ENCODE measurements at places on chromosomes 1 and 21.
A peak's percentile ranks its signal among the peaks of the same experiment; 100 is the strongest.

DNA sequence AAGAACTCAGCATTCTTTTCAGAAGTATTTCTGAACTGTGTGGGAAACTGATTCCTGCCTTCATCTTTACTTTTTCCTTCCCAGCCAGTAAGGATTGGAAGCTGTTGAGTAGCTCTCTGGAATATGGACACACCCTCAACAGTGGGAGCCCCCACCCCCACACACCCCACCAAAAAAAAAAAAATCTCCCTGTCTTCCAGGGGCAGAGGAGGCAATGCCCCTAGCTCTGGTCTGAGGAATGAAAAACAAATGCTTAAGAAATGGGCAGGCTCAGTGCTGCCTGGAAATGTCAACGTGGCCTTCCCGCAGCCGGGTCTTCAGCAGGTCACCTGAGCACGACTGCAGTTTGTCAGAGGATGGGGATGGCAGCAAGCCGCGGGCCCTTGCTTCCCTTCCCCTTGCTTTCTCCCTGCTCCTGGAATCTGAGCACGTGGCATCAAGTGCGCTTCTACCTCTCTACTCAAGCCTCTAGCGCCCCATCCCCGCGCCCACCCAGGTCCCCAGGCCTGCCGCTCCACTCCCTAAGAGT, 479 bp downstream of the RGS16 start:
- H3K27me3 ChIP-seq, result peaks cover 23% of the 10 kb centered on the region
- H3K4me1 ChIP-seq, result peaks cover 16% of the 10 kb centered on the region
- H3K36me3 ChIP-seq, result peaks cover 10% of the 10 kb centered on the region
- no peak overlapping the region for H3K27ac ChIP-seq

DNA sequence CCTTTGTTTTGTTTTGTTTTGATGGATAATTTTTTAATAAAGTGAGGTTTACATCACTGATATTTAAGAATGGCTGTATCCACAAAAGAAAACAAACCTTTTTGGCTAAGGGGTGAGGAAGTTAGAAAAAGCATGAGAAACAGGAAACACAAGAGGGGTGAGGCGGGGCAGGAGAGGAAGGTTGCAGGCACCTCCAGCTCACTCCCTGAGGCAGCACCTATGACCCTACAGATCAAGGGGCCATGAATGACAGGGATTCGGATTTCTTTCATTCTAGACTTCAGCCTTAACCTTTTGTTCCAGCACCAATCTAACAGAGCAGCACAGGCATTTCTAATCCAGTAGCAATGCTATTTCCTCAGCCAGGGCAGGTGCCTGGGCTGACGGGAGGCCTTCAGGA, 4.4 kb downstream of the CLCA4 start:
- no peaks in the 10 kb centered on the region for H3K36me3 ChIP-seq
- H3K27ac ChIP-seq, result no peak overlapping the region
- no peak overlapping the region for H3K4me3 ChIP-seq
- H3K4me1 ChIP-seq, result no peaks in the 10 kb centered on the region
- peaks cover 2% of the 10 kb centered on the region for H3K27me3 ChIP-seq

- H3K4me3 ChIP-seq, result no peak overlapping the region
- no peak for DNase-seq
- peaks cover 3% of the 10 kb centered on the region for H3K36me3 ChIP-seq
- H3K27me3 ChIP-seq, result peaks cover 37% of the 10 kb centered on the region
- H3K4me1 ChIP-seq, result no peaks in the 10 kb centered on the region
Measured at GRCh38 chr21:42760951-42761751, 107.7 kb downstream of the PDE9A start.

GRCh38 chr21:34887725-34888568, 161.2 kb downstream of the RUNX1 start:
- H3K27ac ChIP-seq, result peak overlapping the region; percentile 99
- no peaks in the 10 kb centered on the region for H3K27me3 ChIP-seq
- peak overlapping the region; percentile 99 for H3K4me3 ChIP-seq
- H3K36me3 ChIP-seq, result peaks cover 49% of the 10 kb centered on the region
- H3K4me1 ChIP-seq, result peaks cover 22% of the 10 kb centered on the region

GRCh38 chr1:101022294-101022693, 3.3 kb downstream of the DPH5 start:
- peaks cover 16% of the 10 kb centered on the region for H3K36me3 ChIP-seq
- no peak overlapping the region for H3K27ac ChIP-seq
- no peak overlapping the region for H3K4me3 ChIP-seq
- H3K4me1 ChIP-seq, result peaks cover 22% of the 10 kb centered on the region
- no peak for DNase-seq

- no peak overlapping the region for H3K27ac ChIP-seq
- no peak for DNase-seq
- no peaks in the 10 kb centered on the region for H3K27me3 ChIP-seq
- H3K4me1 ChIP-seq, result no peaks in the 10 kb centered on the region
Measured at GRCh38 chr1:119132179-119132578, 8.3 kb downstream of the WARS2 start.

- peaks cover 3% of the 10 kb centered on the region for H3K36me3 ChIP-seq
- DNase-seq, result no peak
- H3K4me1 ChIP-seq, result peaks cover 24% of the 10 kb centered on the region
Measured at GRCh38 chr1:207887542-207888201, 23.3 kb downstream of the CD34 start.

GRCh38 chr1:218498056-218498938, 153.2 kb downstream of the TGFB2 start:
- DNase-seq, result no peak
- H3K4me3 ChIP-seq, result no peak overlapping the region
- no peak overlapping the region for H3K27ac ChIP-seq
- no peaks in the 10 kb centered on the region for H3K36me3 ChIP-seq
- H3K4me1 ChIP-seq, result no peaks in the 10 kb centered on the region
- peaks cover 10% of the 10 kb centered on the region for H3K27me3 ChIP-seq

- no peak overlapping the region for H3K4me3 ChIP-seq
- peaks cover 15% of the 10 kb centered on the region for H3K4me1 ChIP-seq
- no peak overlapping the region for H3K27ac ChIP-seq
- peaks cover 4% of the 10 kb centered on the region for H3K36me3 ChIP-seq
Measured at GRCh38 chr1:20727746-20728316, 4.7 kb downstream of the SH2D5 start.

DNA sequence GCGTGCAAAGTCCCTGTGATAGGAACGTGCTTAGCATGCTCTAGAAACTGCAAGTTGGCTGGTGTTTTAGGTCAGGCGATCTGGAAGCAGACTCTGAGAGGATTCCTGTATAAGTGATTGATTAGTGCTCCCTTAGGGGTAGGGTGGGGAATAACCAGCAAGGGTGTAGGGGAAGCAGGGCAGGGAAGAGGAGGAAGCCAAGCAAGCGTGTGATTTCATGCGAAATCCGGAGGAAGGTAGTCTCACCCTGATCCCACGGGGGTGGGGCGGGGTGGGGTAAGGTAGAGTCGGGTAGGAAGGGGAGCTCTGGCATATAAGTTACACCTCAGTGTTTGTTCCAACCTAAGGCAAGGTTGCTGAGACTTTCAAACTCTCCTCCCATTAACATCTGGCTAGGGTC, 24.9 kb upstream of the CTPS1 start:
- H3K4me1 ChIP-seq, result peaks cover 8% of the 10 kb centered on the region
- peaks cover 21% of the 10 kb centered on the region for H3K27me3 ChIP-seq
- no peaks in the 10 kb centered on the region for H3K36me3 ChIP-seq

DNA sequence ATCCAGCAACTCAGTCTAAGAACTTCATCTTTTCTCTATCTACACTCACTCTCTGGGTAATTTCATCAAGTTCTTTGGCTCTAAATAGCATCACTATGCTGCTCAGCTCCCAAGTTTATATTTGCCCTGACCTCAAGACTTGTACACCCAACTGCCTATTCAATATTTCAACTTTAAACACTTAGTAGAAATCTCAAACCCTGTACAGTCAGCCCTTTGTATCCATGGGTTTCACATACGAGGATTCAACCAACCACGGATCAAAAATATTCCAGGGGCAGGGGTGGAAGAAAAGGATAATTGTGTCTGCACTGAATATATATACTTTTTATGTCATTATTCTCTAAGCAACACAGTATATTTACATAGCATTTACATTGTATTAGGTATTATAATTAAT, 13.9 kb downstream of the ASH1L start:
- H3K4me3 ChIP-seq, result no peak overlapping the region
- DNase-seq, result no peak
- H3K27me3 ChIP-seq, result no peaks in the 10 kb centered on the region
- peaks cover 17% of the 10 kb centered on the region for H3K36me3 ChIP-seq

- H3K36me3 ChIP-seq, result no peaks in the 10 kb centered on the region
- H3K27ac ChIP-seq, result no peak overlapping the region
- DNase-seq, result no peak
- peaks cover 4% of the 10 kb centered on the region for H3K4me1 ChIP-seq
- H3K27me3 ChIP-seq, result no peaks in the 10 kb centered on the region
- no peak overlapping the region for H3K4me3 ChIP-seq
Measured at GRCh38 chr1:150062113-150062512, 5.5 kb upstream of the VPS45 start.

- peaks cover 24% of the 10 kb centered on the region for H3K27me3 ChIP-seq
- H3K27ac ChIP-seq, result no peak overlapping the region
- no peaks in the 10 kb centered on the region for H3K36me3 ChIP-seq
- no peak overlapping the region for H3K4me3 ChIP-seq
- DNase-seq, result no peak
Measured at GRCh38 chr1:77371396-77371795, 89.6 kb downstream of the AK5 start.

DNA sequence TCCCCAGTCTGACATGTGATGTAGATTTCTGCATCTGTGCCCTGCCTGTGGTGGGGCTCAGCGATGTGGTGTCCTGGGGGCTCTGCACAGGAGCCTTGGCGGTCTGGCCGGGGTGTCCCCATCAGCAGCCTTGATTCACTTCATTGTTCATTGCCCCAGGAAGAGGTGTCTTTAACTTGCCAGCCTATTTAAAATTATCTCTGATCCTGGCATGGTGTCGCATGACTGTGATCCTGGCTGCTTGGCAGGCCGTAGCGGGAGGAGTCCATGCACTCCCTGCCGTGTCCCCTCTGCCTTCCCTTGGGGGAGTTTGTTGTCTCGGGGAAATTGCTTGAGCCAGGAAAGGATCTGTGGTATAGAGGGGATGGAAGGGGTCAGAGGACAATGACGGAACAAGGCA, 59.9 kb downstream of the TRIM11 start:
- no peaks in the 10 kb centered on the region for H3K36me3 ChIP-seq
- H3K27ac ChIP-seq, result no peak overlapping the region
- H3K27me3 ChIP-seq, result no peaks in the 10 kb centered on the region
- no peak overlapping the region for H3K4me3 ChIP-seq
- no peak for DNase-seq

- no peak overlapping the region for H3K4me3 ChIP-seq
- no peaks in the 10 kb centered on the region for H3K4me1 ChIP-seq
- H3K36me3 ChIP-seq, result no peaks in the 10 kb centered on the region
- DNase-seq, result no peak
- no peaks in the 10 kb centered on the region for H3K27me3 ChIP-seq
- H3K27ac ChIP-seq, result no peak overlapping the region
Measured at GRCh38 chr1:172293429-172293828, 127.1 kb upstream of the C1orf105 start.

GRCh38 chr1:42886046-42886739, 39.8 kb downstream of the ZNF691 start:
- H3K4me1 ChIP-seq, result no peaks in the 10 kb centered on the region
- no peak for DNase-seq
- no peak overlapping the region for H3K4me3 ChIP-seq
- H3K27ac ChIP-seq, result no peak overlapping the region
- H3K27me3 ChIP-seq, result peaks cover 23% of the 10 kb centered on the region
- H3K36me3 ChIP-seq, result no peaks in the 10 kb centered on the region

- peak within 1 kb of the TSS; percentile 72 for H3K4me3 ChIP-seq
- DNase-seq, result no peak
- H3K27ac ChIP-seq, result peak within 1 kb of the TSS; percentile 79
- peaks cover 34% of the 10 kb centered on the region for H3K4me1 ChIP-seq
Measured at GRCh38 chr1:16155537-16156410, at the start of gene EPHA2. TSS of gene EPHA2 (minus strand) at chr1:16156069. CDS start at chr1:16155932, 137 bp downstream.

- no peak for DNase-seq
- H3K27me3 ChIP-seq, result peaks cover 26% of the 10 kb centered on the region
- H3K36me3 ChIP-seq, result peaks cover 4% of the 10 kb centered on the region
Measured at GRCh38 chr1:112731451-112731850, 16.3 kb upstream of the PPM1J start.

DNA sequence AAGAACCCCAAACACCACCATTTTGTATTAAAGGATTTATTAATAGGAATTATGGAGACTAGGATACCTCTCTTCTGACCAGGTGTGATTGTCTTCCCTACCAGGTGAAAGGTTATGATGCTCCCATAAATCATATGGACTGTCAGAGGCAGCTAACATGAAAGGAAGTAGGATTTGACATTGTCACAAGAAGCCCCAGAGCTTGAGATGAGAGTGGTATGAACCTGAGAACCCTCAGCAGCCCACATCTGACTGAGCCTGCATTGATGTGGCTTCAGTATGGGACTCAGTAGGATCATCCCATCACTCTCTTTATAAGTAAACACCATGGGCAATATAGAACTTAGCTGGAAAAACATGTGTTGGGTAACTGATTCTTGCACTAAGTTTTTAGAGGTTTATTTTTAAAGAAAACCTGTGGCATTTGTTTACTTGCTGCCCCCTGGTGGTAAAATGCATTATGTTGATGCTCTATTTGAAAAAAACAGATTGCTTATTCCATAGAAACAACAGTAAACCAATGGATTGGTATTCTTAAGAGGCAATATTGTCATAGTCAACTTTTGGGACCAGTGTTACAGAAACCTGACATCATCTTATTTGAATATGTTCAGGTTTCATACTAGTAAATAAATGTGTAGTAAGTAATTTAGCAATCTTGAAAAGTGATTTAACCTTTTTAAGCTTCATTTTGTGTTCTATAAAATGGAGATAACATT, 16.6 kb upstream of the CACYBP start:
- DNase-seq, result peak; percentile 69
- H3K4me3 ChIP-seq, result no peak overlapping the region
- H3K4me1 ChIP-seq, result peaks cover 18% of the 10 kb centered on the region

DNA sequence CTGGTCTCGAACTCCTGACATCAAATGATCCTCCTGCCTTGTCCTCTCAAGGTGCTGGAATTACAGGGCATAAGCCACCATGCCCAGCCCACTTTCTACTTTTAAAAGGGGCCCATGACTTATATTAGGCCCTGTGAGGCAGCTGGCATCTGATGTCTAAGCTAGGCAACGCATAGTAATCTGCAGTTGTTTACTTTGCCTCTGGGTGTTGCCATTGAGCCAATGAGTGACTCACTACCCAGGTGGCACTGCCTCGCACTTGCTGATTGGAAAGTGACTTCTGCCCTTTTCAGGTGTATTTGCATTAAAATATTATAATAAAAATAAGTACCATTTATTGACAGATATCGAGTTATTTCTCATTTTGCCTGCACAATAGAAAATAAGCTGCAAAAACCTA, 84.9 kb downstream of the KIF14 start:
- no peaks in the 10 kb centered on the region for H3K27me3 ChIP-seq
- no peak for DNase-seq
- H3K4me1 ChIP-seq, result peaks cover 6% of the 10 kb centered on the region
- H3K36me3 ChIP-seq, result peaks cover 6% of the 10 kb centered on the region

GRCh38 chr1:25568090-25568833, 24.9 kb downstream of the LDLRAP1 start:
- H3K4me3 ChIP-seq, result no peak overlapping the region
- peaks cover 23% of the 10 kb centered on the region for H3K4me1 ChIP-seq
- no peak overlapping the region for H3K27ac ChIP-seq
- no peak for DNase-seq
- peaks cover 22% of the 10 kb centered on the region for H3K36me3 ChIP-seq

GRCh38 chr1:211145944-211146343, 12.0 kb upstream of the KCNH1 start:
- no peaks in the 10 kb centered on the region for H3K4me1 ChIP-seq
- no peak overlapping the region for H3K4me3 ChIP-seq
- H3K27me3 ChIP-seq, result peaks cover 45% of the 10 kb centered on the region
- no peak for DNase-seq

Data from effector memory CD8-positive, alpha-beta T cell (primary cell).